ENCODE measurements at places on chromosomes 12 and 14. TPM values are rescaled to one million over a fixed set of nuclear protein-coding genes. Genes with fewer than 3 reads are reported as not detected.

DNA sequence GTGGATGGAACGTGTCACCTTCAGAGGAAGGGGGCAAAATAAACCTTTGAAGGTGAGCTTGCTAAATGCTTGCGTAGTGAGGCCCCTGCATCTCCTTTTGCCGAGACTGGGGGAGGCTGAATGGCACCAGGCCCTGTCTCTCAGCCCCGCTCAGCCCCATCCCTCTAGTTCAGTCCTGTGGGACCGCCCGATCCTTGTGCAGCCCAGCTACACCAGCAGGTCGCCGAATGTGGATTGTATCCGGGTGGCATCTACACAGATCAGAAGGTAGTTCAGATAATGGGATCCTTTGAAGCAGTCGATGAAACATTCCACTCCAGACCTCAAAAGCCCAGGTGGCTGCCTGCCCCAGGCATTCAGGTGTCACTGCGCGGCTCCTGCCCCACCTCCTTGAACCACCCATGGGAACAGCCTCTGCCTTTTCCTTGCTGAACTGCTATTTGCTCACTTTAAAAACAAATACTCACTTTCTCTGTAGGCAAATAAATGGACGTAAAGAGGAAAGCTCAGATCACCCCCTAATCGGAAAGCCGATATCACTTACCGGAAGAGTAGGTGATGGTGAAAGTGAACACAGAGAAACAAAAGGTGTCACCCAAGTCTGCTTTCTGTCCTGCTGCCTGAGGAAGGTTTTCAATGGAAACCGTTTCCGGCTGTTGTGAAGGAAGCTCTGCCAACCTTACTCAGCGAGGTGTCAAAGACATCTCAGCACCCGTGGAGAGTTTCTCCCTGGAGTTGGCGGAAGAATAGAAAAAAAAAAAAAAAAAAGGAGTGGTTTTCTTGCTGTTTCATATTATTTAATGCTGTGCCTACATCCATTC is 100.3 kb upstream of the NCOR2 start:
- no peak for DNase-seq

- no peak for DNase-seq
These were observed 46.8 kb downstream of the TMEM30B start for GRCh38 chr14:61234215-61234916.

GRCh38 chr12:115473257-115473956 is 789.4 kb upstream of the TBX3 start:
- no peak for DNase-seq

- DNase-seq, result no peak
These were observed 177.8 kb downstream of the RPS29 start for GRCh38 chr14:49408187-49408933.

DNA sequence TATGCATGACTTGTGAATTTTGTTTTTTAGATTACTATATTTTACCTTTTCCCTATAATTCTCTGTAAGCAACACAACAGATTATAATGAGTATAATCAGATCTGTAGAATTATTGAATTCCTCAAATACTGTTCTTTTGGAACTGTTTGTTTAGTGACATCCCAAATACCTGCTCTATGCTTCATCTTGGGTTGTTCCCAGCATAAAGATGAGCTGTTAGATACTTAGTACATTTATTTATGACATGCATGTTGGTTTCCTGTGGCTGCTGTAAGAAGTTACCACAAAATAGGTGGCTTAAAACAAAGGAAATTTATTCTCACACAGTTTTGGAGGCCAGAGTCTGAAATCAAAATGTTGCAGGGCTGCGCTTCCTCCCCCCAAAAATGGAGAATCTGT is 78.4 kb downstream of the PTPRR start:
- no peak for DNase-seq

- DNase-seq, result peak; percentile 54
These were observed 4.7 kb upstream of the CISTR start for GRCh38 chr12:53756300-53757100.

DNA sequence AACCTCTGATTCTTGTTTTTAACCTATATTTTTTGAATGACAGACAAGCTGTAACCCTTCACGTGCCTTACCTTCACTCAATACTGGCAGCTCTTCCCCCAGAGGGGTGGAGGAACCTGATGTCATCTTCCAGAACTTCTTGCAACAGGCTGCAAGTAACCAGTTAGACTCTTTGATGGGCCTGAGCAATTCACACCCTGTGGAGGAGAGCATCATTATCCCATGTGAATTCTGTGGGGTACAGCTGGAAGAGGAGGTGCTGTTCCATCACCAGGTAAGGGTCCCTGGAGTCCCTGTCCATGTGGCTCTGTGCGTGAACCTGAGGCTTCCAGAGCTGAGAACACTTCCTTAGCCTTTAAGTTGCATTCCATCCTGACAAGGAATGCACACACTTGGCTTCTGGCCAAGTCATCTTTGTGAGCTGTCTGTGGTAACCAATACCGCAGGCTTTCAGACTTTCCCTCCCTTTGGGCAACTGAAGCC is 22.7 kb downstream of the TRAFD1 start:
- peak; percentile 57 for DNase-seq

SLC15A5 gene
- not detected for total RNA-seq

RHOJ gene
- total RNA-seq, result 76.3 TPM

FERMT2 gene
- total RNA-seq, result 84.2 TPM
